NCI-H187 treated with DMSO at 0.1 percent for 48 hours (cell line): ENCODE measurements at places on chromosomes 1 and 21.

GRCh38 chr1:183418696-183419095 lies 516 bp upstream of the NMNAT2 start:
- no peak for DNase-seq

- no peak for DNase-seq
Measured at GRCh38 chr1:183651612-183652011, 1.5 kb downstream of the APOBEC4 start.

- no peak for DNase-seq
Measured at GRCh38 chr1:56566061-56566744, 13.2 kb downstream of the PLPP3 start.

DNA sequence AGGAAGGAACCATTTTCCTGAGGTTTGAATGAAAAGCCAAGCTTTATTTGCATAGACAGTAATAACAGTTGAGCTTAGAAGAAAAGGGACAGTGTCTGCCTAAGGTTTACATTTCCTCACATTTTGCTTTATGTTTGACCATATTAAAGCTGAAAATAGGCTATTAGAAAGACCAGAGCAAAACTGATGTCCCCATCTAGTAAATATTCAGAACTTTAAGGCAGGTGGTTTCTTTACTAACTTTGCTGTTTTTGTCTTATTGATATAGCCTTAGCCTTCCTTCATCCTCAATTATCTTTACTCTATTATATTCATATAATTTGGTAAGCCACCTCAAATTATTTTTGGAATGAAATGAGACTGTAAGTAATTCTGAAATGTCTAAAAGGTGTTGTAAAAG lies 53.6 kb upstream of the LAPTM5 start:
- no peak for DNase-seq

GRCh38 chr21:43783098-43783700 lies 6.2 kb upstream of the RRP1 start:
- no peak for DNase-seq

- no peak for DNase-seq
Measured at GRCh38 chr1:160576390-160576789, 2.9 kb downstream of the CD84 start.

GRCh38 chr1:89167590-89168230 lies 8.1 kb downstream of the GBP7 start:
- DNase-seq, result no peak
